GOT3 (cell line): ENCODE measurements at places on chromosomes 16 and 17.
A peak's percentile ranks its signal among the peaks of the same experiment; 100 is the strongest.

- no peak for DNase-seq
Observed at GRCh38 chr17:29828676-29829284, 101.2 kb downstream of the SSH2 start.

DNA sequence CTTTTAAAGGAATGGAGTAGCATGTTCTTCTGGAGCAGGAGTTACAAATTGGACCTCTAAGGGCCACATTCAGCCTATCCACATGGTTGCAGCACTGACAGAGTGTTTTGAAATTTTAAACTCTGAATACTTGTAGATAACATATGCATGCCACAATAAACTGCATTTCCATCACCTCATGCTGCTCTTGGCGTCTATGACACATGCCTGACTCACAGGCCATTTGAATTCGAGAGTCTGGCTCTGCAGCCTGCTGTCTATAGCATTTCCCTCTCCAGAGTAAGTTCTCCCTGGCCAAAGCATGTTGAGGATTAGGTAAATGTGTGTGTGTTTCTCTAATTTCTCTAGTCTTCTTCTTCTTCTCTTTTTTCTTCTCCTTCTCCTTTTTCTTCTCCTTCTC, 28.7 kb upstream of the MYOCD start:
- DNase-seq: peak; percentile 16

- peak; percentile 27 for DNase-seq
Observed at GRCh38 chr16:4330277-4330874, 14.5 kb downstream of the GLIS2 start.

- no peak for DNase-seq
Observed at GRCh38 chr16:84557059-84557458, 52.6 kb upstream of the MEAK7 start.

DNA sequence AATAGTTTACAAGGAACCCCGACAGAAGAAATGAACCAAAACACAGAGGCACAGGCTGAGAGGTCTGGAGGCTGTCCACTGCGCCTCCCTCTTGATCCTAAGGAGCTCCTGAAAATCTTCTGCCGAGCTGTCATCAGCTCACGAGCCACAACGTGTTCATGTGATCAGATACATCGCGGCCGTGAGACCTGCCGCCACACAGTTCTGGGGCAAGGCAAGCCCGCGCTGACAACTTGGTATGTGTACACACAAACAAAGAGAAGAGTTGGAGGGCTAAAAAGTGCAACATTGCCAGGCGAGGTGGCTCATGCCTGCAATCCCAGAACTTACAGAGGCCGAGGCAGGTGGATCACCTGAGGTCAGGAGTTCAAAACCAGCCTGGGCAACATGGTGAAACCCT, 7.6 kb downstream of the EXOC7 start:
- DNase-seq: no peak

DNA sequence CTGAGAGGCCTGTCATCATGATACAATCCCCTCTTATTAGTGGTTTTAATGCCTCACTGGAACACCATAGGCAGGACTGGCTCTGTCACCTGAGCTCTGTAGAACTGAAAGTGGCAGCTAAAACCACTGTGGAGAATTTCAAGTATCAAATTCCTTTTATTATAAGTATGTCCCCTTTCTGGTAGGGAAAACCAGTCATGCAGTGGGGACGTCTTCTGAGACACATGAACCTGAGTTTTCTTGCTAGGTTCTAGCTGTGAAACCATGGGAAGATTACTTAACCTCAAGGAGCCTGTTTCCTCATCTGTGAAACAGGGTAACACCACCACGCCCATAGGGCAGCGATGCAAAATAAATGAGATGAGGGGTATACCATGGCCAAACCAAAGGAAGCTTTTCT, 4.7 kb downstream of the VAC14 start:
- DNase-seq: no peak

- no peak for DNase-seq
Observed at GRCh38 chr17:42655528-42655927, 3.6 kb upstream of the TUBG2 start.
